ENCODE measurements at places on chromosomes 13 and 19. TPM values are rescaled to one million over a fixed set of nuclear protein-coding genes. Genes with fewer than 3 reads are reported as not detected.

DNA sequence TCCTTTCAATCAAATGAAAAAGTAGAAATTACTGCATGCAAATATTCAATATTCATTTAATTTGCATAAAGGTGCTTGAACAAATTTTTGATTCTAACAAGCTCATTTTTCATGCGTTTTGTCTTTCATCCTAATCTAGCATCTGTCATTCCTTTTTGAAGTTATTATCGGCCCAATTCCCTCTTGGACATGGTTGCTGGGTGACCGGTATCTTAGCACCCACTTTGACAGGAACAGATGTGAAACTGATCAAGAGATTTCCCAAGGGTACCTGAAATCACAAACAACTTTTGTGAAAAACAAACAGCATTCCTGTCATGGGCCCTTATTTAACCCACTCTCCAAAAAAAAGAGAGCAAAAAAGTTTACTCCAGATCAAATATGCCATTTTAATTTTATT, 13.3 kb downstream of the DACH1 start:
- no peak overlapping the region for H3K4me3 ChIP-seq
- no peaks in the 10 kb centered on the region for H3K4me1 ChIP-seq
- no peak for DNase-seq
- no peaks in the 10 kb centered on the region for H3K27me3 ChIP-seq

DNA sequence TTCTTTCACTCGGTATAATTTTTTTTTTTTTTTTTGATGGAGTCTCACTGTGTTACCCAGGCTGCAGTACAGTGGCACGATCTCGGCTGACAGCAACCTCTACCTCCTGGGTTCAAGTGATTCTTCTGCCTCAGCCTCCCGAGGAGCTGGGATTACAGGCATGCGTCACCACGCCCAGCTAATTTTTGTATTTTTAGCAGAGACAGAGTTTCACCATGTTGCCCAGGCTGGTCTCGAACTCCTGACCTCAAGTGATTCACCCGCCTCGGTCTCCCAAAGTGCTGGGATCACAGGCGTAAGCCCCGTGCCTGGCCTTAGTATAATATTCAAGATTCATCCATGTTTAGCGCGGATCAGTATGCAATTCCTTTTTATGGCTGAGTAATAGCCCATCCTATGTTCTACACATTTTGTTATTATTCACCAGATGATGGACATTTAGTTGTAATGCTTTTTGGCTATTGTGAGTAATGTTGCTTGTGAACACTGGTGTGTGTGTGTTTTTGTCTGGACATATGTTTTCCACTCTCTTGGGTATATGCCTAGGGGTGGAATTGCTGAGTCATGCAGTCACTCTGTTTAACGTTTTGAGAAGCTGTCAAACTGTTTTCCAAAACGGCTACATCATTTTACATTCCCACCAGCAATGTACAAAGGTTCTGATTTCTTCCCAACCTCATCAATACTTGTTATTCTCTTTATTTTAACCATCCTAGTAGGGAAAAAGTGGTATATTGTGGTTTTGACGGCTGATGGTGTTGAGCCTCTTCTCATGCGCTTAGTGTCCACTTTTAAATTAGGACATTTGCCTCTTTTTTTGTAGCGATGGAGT, 22.9 kb downstream of the PLEKHF1 start:
- H3K36me3 ChIP-seq: no peaks in the 10 kb centered on the region
- no peaks in the 10 kb centered on the region for H3K27me3 ChIP-seq
- no peak for DNase-seq
- no peak overlapping the region for H3K4me3 ChIP-seq
- H3K27ac ChIP-seq: no peak overlapping the region

DNA sequence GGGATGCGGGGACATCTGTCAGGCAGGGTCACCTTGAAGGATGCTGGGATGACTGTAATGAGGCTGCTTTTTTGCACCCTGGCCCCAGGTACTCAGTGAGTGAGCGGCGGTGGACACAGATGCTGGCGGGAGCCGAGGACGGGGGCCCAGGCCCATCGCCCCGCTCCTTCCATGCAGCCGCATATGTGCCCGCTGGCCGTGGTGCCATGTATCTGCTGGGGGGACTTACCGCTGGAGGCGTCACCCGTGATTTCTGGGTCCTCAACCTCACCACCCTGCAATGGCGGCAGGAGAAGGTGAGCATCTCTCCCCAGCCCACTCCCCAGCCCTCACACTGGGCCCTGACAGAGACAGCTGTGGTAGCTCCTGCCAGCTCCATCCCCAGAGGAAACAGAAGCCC, 31.3 kb downstream of the MEGF8 start:
- H3K27ac ChIP-seq: no peak overlapping the region
- no peaks in the 10 kb centered on the region for H3K27me3 ChIP-seq

DNA sequence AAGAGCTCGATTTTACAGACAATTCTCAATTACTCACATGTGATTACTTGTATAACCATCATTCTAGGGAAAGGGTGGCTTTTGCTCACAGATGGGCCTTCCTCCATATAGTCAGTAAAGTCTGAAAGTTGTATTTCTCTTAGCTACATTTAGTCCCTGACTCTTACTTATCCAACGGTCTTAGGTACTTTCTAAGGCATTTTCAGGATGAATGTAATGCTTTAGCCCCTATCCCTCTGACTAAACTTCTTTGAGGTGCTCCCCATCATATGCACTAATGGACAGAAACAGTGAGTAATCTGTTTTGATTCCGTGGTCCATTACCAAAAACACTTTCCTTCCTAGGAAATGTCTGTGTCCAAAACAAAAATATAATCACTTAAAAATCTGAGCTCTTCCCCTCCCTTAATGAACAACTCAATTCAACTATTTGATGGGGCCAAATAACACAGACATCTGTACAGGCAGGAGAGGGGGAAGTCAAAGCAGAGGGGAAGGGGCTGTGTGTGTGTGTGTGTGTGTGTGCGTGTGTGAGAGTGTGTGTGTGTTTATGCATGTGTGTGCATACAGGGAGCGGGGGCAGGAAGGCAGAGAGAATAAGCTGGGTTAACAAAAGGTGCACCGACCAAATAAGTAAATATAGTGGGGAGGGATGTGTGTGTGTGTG, 84.9 kb downstream of the USP12 start:
- no peak overlapping the region for H3K4me3 ChIP-seq
- no peaks in the 10 kb centered on the region for H3K4me1 ChIP-seq
- no peak for DNase-seq
- no peak overlapping the region for H3K27ac ChIP-seq
- no peaks in the 10 kb centered on the region for H3K27me3 ChIP-seq
- H3K36me3 ChIP-seq: no peaks in the 10 kb centered on the region

DNA sequence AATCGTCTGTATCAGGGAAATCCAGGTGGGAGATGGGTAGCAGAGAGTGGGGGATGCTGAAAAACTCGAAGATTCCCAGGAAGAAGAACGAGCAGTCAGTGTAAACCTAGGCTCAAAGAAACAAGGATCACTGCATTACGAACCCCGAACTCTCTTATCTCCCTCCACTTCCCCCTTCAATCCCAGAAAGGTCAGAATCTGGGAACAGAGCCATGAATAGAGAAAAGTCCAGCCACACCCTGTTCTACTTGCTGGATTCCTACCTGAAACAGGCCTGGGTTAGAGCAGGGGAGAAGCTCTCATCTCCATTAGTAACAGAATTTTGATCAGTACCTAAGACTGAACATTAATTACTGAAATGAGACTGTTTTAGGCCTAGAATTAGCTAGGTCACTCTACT, 24.4 kb downstream of the EPSTI1 start:
- H3K36me3 ChIP-seq: no peaks in the 10 kb centered on the region
- no peak for DNase-seq
- H3K4me3 ChIP-seq: no peak overlapping the region
- H3K27ac ChIP-seq: no peak overlapping the region
- no peaks in the 10 kb centered on the region for H3K4me1 ChIP-seq

Gene LHFPL6
- polyA plus RNA-seq: 5.5 TPM

Gene SERTAD3
- 6.1 TPM for polyA plus RNA-seq

DNA sequence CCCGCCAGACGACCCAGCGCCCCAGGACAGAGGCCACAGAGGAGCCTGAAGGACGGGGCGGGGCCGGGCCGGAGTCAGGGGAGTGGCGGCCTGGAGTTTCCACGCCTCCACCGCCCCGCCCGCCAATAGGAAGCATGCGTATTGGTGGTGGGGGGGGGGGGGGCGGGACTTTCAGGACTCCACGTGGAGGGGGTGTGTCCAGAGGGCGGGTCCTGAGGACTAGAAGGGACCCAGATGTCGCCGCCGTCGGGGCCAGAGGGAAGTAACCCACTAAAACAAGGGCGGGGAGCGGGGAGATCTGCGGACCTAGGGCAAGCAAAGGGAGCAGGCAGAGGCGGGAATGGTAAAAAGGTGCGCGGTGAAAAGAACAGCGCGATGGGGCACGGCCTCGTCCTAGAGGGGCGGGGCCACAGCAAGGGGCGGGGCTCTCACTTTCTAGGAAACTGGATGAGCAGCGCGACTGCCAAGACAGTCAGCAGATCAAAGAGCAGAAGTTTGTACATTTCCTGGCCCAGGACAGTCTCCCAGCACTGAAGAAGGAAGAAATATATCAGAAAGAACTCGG, 2.8 kb upstream of the LENG1 start:
- peaks cover 10% of the 10 kb centered on the region for H3K4me1 ChIP-seq
- H3K27ac ChIP-seq: peak overlapping the region; percentile 54
- DNase-seq: peak; percentile 92
- H3K36me3 ChIP-seq: no peaks in the 10 kb centered on the region
- no peaks in the 10 kb centered on the region for H3K27me3 ChIP-seq

GRCh38 chr19:45251452-45252354, 632 bp downstream of the MARK4 start:
- DNase-seq: no peak
- peaks cover 3% of the 10 kb centered on the region for H3K4me1 ChIP-seq
- H3K27me3 ChIP-seq: no peaks in the 10 kb centered on the region
- H3K27ac ChIP-seq: peak overlapping the region; percentile 61
- peak overlapping the region; percentile 82 for H3K4me3 ChIP-seq

GRCh38 chr19:46269101-46269500, 27.7 kb upstream of the HIF3A start:
- H3K36me3 ChIP-seq: no peaks in the 10 kb centered on the region
- H3K27me3 ChIP-seq: no peaks in the 10 kb centered on the region
- no peak overlapping the region for H3K27ac ChIP-seq

- no peak for DNase-seq
- peak overlapping the region; percentile 78 for H3K27ac ChIP-seq
- peaks cover 12% of the 10 kb centered on the region for H3K4me1 ChIP-seq
- H3K27me3 ChIP-seq: no peaks in the 10 kb centered on the region
Measured at GRCh38 chr19:18329035-18329376, 6.1 kb upstream of the LSM4 start.

- no peaks in the 10 kb centered on the region for H3K27me3 ChIP-seq
- H3K4me3 ChIP-seq: peak within 1 kb of the TSS; percentile 71
- H3K4me1 ChIP-seq: peaks cover 24% of the 10 kb centered on the region
- peak; percentile 94 for DNase-seq
Measured at GRCh38 chr19:7293762-7294557, at the start of gene INSR. TSS of gene INSR (minus strand) at chr19:7294414. CDS start at chr19:7293891, 523 bp downstream.

DNA sequence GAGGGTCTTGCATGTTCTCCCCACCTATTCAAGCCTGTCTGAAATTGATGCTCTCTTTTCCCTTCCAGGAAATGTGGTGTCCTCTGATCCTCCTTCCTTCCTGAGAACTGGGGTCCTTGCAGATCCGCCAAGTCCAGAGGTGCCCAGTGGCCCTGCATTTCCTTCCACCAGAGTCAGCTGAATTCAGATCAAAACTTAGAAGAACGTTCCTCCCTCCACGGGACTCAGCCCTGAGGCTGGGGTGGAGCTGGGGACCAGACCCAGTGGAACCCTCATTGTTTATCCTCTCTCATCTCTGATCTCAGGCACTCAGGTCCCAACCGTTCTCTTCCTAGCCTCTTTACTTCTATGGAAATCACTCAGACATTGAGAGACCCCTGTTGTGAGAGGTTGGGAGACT, 477.3 kb downstream of the TSHZ3 start:
- no peaks in the 10 kb centered on the region for H3K4me1 ChIP-seq
- H3K4me3 ChIP-seq: no peak overlapping the region
- no peak for DNase-seq
- H3K36me3 ChIP-seq: no peaks in the 10 kb centered on the region
- H3K27ac ChIP-seq: no peak overlapping the region

DNA sequence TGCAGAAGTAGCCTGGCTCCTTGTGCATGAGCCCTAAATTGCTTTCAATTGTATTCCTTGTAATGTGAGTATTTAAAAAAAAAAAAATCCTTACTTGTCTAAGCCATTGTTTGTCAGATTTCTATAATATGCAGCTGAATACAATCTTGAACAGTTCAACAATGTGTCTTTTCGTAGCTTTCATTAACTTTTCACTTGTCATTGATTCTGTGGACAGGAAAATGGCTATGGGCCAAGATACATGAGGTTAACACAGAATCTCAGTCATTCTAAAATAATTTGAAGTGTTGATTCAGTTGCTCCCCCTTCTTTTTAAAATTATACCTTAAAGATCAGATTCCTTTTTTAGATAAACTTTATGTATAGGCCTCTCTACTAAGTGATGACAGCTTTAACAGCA, 395.8 kb upstream of the KLF12 start:
- no peaks in the 10 kb centered on the region for H3K36me3 ChIP-seq
- H3K27ac ChIP-seq: no peak overlapping the region
- H3K4me3 ChIP-seq: no peak overlapping the region
- no peaks in the 10 kb centered on the region for H3K27me3 ChIP-seq
- DNase-seq: no peak

Gene GFY
- polyA plus RNA-seq: not detected

Gene ZNF112
- polyA plus RNA-seq: 1.5 TPM

Gene LRRC4B
- polyA plus RNA-seq: 0.11 TPM

- no peak overlapping the region for H3K27ac ChIP-seq
- no peak for DNase-seq
- H3K27me3 ChIP-seq: no peaks in the 10 kb centered on the region
- peaks cover 22% of the 10 kb centered on the region for H3K36me3 ChIP-seq
- H3K4me1 ChIP-seq: no peaks in the 10 kb centered on the region
Measured at GRCh38 chr19:56097776-56098175, 23.3 kb downstream of the ZNF787 start.

Gene TPTE2
- not detected for polyA plus RNA-seq

- H3K4me3 ChIP-seq: no peak overlapping the region
- no peaks in the 10 kb centered on the region for H3K36me3 ChIP-seq
- H3K4me1 ChIP-seq: peaks cover 10% of the 10 kb centered on the region
Measured at GRCh38 chr13:98285852-98286594, 109.0 kb upstream of the RNF113B start.

- H3K27ac ChIP-seq: no peak overlapping the region
- H3K27me3 ChIP-seq: no peaks in the 10 kb centered on the region
Measured at GRCh38 chr19:11781295-11782057, 14.7 kb downstream of the ZNF441 start.

GRCh38 chr13:98598043-98598442, 21.1 kb upstream of the STK24 start:
- H3K27me3 ChIP-seq: no peaks in the 10 kb centered on the region
- H3K27ac ChIP-seq: no peak overlapping the region
- H3K4me1 ChIP-seq: peaks cover 11% of the 10 kb centered on the region
- DNase-seq: no peak
- H3K4me3 ChIP-seq: no peak overlapping the region

- no peak overlapping the region for H3K27ac ChIP-seq
- H3K36me3 ChIP-seq: no peaks in the 10 kb centered on the region
- no peak overlapping the region for H3K4me3 ChIP-seq
- no peaks in the 10 kb centered on the region for H3K27me3 ChIP-seq
- DNase-seq: no peak
Measured at GRCh38 chr19:29022599-29022998, 190.4 kb downstream of the UQCRFS1 start.

GRCh38 chr19:17525141-17525540, 13.7 kb downstream of the PGLS start:
- no peak overlapping the region for H3K27ac ChIP-seq
- no peaks in the 10 kb centered on the region for H3K4me1 ChIP-seq
- DNase-seq: no peak
- H3K4me3 ChIP-seq: no peak overlapping the region
- no peaks in the 10 kb centered on the region for H3K36me3 ChIP-seq

Gene TEX101
- polyA plus RNA-seq: not detected

GRCh38 chr13:101449790-101450748, 2.4 kb upstream of the ITGBL1 start:
- H3K27ac ChIP-seq: no peak overlapping the region
- H3K4me3 ChIP-seq: no peak overlapping the region
- peaks cover 4% of the 10 kb centered on the region for H3K4me1 ChIP-seq
- no peaks in the 10 kb centered on the region for H3K36me3 ChIP-seq
- DNase-seq: no peak
- H3K27me3 ChIP-seq: no peaks in the 10 kb centered on the region

Gene ERICH6B
- polyA plus RNA-seq: 0.94 TPM

Data from liver (tissue), 10 donors.